CD4-positive, alpha-beta T cell treated with Interleukin-15 for 1 hour (primary cell): ENCODE measurements at places on chromosomes 4 and X.
A peak's percentile ranks its signal among the peaks of the same experiment; 100 is the strongest.

GRCh38 chrX:106802063-106802387 lies 448 bp upstream of the TBC1D8B start:
- no peak for DNase-seq

DNA sequence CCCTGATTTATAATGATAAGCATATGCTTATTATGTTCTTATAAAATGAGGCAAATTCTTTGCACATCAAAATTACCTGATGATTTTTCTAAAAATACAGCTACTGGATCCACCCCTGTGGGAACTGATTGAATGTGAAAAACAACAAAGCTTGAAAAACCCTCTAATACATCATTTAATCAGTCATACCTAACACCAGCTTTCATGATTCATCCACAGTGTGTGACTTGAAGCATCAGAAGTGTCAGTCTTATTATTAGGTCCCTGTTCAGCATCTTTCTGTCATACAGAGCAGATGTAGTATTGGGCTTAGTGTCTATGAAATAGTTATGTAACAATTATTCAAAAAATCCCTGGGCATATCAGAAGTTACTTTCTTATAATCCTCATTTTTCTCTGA lies 671.3 kb upstream of the GALNT7 start:
- no peak for DNase-seq

GRCh38 chrX:122943918-122944317 lies 240.2 kb upstream of the GRIA3 start:
- no peak for DNase-seq

DNA sequence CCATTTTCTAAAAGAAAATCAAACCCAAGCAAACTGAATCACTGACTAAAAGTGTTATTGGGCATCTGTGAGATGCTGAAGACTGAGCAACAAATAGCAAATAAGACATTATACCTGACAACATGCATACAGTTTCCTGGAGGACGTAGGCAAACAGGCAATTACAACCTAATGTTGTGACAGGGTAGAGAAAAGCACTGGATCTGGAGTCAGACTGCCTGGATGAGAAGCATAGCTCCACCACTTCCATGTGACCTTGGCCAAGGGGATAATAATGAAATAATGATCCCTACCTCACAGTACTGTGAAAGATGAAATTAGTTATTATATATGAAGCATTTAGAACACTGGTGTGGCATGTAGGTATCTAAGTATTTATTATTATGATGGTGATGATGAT lies 2.7 kb downstream of the SPINK2 start:
- DNase-seq, result no peak

DNA sequence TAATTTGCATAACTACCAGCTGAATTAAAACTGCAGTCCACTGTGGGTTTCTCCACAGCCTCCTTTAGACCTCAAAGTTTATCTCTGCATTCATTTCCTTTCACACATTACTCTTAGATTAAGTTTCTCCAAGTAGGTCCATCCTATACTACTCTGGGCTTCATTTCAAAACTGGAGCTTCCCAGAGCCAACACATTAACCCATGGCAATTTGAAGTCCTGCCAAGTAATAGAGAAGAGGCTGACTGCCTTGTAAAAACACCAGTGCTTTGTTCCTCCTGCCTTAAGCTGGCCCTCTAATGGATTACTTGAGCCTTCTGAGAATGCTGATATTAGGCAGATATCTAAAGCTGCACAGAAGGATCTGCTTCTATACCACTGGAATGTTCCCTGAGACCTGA lies 997.2 kb upstream of the SLIT2 start:
- no peak for DNase-seq

DNA sequence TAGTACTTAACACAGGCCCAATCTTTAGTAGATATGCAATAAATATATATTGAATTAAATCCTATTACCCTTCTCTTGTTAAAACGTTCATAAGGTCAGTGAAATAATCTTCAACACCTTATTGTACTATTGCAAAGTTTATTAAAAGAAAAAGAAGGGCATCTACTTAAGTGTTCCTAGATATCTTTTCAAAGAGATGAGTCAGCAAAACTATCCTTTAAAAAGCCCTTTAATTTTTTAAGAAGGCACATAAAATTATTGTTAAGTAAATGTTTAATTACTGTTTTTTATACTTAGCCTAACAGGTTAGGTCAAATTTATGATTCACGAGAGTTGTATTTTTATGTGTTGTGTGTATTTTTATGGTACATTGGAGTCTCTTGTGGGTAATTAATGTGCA lies 77.3 kb upstream of the PPP1R2C start:
- no peak for DNase-seq

- no peak for DNase-seq
Observed at GRCh38 chr4:41620594-41621256, 82.8 kb downstream of the LIMCH1 start.

DNA sequence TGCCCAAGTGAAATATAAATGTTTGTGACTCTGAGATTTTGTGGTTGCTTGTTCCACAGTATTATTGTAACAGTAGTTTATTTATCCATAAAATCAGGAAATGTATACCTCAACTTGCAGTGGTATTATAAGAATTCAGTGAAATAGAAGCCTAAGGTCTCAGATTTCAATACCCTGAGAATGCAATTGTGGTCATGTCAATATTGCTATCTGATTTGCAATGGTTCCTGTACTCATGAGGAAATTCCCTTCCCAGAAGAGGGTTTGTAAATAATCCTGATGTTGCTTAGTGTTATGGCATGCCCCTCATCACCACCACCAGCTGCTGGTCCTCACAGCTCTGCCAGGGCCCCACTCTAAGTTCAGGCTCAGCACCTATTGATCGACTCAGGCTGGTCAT lies 67.8 kb downstream of the SLC34A2 start:
- no peak for DNase-seq

DNA sequence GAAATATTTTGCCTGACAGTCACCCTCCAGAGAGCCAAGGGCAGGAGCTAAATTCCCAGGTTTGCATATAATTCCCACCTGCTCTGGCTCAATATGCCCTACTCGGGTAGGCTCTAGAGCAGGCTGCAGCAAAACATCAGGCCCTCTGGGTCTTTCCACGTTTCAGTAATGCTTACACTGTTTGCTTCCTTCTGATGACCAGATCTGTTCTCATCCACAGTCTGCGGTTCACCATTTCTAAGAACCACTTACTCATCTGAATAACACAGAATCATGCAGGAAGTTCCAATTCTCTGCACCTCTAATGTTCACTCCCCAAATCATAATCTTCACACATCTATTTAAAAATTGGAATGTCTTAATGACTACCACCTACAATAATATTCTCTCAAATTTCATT lies 141.4 kb downstream of the PPP3CA start:
- DNase-seq, result peak; percentile 37

GRCh38 chrX:139106069-139106468 lies 394.6 kb upstream of the FGF13 start:
- no peak for DNase-seq

- DNase-seq, result no peak
Observed at GRCh38 chrX:72001906-72002305, 91.3 kb downstream of the NHSL2 start.

DNA sequence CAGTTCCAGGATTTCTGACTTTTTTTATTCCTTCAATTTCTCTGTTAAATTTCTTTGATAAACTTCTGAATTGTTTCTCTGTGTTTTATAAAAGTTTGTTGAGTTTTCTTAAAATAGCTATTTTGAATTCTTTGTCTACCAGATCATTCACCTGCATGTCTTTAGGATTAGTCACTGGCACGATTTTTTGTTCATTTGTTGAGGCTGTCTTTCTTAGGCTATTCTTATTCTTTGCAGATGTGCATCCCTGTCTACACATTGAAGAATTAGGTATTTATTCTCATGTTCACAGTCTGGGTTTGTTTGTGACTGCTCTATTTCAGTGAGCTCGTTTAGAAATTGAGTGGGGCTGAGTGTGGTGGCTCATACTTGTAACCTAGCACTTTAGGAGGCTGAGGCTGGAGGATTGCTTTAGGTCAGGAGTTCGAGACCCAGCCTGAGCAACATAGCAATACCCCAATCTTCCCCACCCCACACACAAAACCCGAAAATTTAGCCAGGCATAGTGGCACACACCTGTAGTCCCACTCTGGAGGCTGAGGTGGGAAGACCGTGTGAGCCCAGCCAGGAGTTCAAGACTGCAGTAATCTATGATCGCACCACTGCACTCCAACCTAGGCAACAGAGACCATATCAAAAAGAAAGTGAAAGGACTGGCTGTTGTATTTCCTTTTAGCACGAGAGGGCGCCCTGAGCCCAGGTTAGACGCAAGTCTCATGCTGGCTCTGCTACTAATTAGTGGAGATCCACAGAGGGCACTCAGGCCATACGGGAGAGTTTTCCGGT lies 42.0 kb downstream of the F8 start:
- peak; percentile 75 for DNase-seq

GRCh38 chrX:12955882-12956703 lies 18.8 kb upstream of the TMSB4X start:
- peak; percentile 86 for DNase-seq

DNA sequence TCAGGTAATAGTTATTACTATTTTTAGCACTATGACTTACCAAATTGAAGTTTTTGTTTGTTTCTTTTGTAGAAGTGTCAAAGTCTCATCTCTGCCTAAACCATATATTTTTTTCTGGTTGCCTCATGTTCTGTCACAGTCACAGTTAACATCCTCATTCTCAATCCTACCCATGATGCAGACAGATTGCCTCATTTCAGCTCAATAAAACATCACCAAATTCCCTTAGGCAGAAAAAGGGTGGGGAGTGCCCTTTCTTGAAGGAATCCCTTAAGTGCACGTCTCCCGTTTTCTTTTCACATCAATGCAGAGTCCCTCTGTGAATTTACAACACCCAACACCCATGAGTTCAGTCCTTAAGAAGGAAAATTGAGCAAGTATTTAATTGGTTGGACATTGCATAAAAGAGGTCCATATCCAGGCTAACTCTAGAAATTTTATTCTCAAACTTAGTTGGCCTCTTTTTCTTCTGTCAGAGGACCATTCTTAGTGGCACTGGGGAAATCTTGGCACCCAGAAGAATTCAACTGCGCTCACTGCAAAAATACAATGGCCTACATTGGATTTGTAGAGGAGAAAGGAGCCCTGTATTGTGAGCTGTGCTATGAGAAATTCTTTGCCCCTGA lies 103.7 kb upstream of the BMPR1B start:
- DNase-seq, result no peak
